ENCODE measurements at places on chromosomes 2 and 18. TPM values are rescaled to one million over a fixed set of nuclear protein-coding genes. Genes with fewer than 3 reads are reported as not detected.

The NDC80 gene
- 43.7 TPM for total RNA-seq

The SPATA3 gene
- not detected for total RNA-seq

The ZNF396 gene
- 1.7 TPM for total RNA-seq

The EPG5 gene
- 14.9 TPM for total RNA-seq

The AFF3 gene
- total RNA-seq, result 9.7 TPM

The XIRP2 gene
- total RNA-seq, result 0.14 TPM

The XRCC5 gene
- 390 TPM for total RNA-seq

The RHBDD1 gene
- total RNA-seq, result 62.0 TPM

The ESPNL gene
- 0.66 TPM for total RNA-seq

- no peak for DNase-seq
These were observed 79.4 kb upstream of the SP3 start for GRCh38 chr2:174044556-174044955.

DNA sequence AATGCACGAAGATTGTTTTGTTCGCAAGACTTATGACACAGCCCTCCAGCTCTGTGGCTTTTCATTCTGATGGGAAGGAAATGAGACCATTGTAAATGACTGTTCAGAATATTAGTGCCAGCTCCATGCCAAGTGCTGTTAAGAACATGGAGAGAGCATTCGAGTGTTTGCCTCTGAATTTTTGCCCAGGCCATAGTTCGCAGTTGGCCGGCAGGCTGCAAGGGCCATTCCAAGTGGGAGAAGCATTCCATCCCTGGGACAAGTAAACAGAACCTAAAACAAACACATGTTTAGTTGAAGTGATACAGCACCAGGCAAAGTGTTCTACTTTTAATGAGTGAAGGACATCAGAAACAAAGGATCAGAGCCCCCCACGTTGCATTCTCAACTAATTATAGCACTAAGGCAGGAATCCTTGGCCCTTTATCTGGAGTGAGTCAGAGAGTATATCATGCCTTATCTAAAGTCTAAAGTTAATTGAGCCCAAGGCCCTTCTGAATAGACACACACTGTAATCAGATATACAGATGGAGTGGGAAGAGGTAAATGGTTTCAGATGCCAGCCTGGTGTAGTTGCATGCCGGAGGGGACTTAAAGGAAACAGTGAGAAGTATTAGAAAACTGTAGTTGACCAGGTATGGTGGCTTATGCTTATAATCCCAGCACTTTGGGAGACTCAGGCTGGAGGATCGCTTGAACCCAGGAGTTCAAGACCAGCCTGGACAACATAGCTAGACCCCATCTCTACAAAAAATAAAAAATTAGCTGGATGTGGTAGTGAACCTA is 53.3 kb downstream of the NEDD4L start:
- no peak for DNase-seq

- no peak for DNase-seq
These were observed 520.8 kb downstream of the FBXO15 start for GRCh38 chr18:73626859-73627258.

- DNase-seq, result no peak
These were observed 486.6 kb upstream of the HS6ST1 start for GRCh38 chr2:128805237-128805636.

DNA sequence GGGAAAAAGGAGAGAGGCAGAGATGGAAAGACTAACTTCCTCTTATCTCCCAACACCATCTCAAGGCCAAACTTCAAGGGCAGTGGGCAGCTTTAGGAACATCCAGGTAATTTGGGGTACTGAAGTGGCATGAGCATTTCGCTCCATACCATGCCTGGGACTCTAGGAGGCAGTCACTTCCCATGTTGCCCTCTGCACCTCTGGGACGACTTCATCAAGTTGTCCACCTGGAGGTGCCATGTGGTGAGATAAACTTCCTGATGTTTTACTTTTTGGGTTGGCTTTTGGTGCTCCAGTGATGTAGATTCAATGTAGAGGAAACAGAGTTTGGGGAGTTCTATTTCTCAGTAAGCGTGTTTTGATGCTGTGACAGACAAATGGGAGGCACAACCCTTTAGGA is 56.3 kb upstream of the UPP2 start:
- DNase-seq, result no peak

GRCh38 chr2:200810998-200811332 is 745 bp upstream of the BZW1 start:
- DNase-seq, result no peak

- no peak for DNase-seq
These were observed 116.7 kb upstream of the CHST9 start for GRCh38 chr18:27301615-27302378.

DNA sequence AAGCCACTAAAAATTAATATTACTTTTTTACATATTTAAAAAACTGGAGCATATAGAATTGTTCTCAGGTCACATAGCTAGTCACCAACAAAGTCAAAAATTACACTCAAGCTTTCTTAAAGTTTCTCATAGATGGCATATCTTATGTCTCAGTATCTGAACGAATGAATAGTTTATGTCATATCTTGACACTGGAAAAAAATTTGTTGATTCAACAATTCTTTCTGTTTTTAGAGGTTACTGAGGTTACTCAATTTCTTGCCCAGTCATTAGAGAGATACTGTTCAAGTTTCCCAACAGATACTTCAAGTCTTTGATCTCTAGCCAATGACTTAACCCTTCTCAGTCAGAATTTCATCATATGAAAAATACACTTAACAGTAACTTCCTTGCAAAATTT is 113.1 kb upstream of the XIRP2 start:
- no peak for DNase-seq

GRCh38 chr2:163185160-163185559 is 346.6 kb upstream of the KCNH7 start:
- no peak for DNase-seq

DNA sequence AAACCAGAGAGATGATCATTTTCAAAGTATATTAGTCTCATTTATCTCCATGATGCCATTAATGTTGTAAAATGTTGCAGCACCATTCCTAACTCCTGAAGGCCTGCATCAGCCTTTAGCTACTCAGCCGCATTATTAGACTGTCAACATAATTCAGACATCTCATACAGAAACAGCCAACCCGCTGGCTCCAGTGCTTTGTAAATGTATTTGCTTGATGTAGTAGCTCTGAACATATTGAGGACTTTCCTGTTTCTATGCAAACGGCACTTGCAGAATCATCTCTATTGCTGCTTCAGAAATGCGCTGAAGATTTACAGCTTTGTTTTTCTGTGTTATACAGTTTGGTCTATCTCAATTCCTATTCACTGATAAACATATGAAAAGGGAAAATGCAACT is 372.2 kb downstream of the DSEL start:
- DNase-seq, result no peak

DNA sequence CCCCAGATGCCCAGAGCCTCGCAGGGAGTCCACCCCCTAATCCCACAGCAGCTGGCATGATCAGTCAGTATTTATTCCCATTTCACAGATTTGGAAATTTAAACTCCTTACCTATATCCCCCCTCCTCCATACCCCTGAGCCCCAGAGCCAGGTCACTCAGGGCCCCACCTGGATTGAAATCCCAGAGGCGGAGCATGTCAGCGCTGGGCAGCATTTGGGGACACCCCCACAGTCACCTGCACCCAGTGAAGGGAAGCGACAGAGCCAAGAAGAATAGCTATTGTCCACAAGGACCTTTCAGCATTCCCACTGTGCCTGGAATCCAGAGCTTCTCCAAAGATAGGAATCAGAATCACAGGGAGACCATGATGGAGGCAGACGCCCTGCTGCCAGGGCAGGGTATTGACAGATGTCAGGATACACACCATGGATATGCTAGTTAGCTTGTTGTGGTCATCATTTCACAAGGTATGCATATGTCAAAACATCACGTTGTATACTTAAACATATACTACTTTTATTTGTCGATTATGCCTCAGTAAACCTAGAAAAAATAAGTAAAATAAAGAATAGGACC is 968 bp upstream of the ASTL start:
- DNase-seq, result no peak

DNA sequence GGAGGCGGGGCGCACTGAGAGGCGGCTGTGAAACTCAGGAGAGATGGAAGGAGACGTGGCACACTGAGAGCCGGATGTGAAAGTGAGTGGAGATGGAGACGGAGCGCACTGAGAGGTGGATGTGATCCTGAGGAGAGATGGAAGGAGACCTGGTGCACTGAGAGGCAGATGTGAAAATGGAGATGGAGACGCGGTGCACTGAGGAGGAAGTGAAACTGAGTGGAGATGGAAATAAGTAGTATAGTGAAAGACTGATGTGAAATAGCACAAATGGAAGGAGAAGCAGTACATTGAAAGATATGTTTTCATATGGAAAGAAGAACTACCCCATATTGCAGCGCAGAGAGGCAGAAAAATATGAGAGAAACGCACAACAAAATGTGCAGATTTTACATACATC is 281.6 kb upstream of the RGPD4 start:
- no peak for DNase-seq

Measured in thymus (tissue), 14 donors.